Diencephalon (tissue), 1 donor: ENCODE measurements at places on chromosomes 6 and 20. TPM values are rescaled to one million over a fixed set of nuclear protein-coding genes. Genes with fewer than 3 reads are reported as not detected.

ADTRP gene
- 0.69 TPM for total RNA-seq

DLK2 gene
- 8.3 TPM for total RNA-seq

ACSS1 gene
- total RNA-seq: 9.9 TPM

METTL24 gene
- total RNA-seq: 2.8 TPM

KIF13A gene
- 35.5 TPM for total RNA-seq

ESF1 gene
- 22.4 TPM for total RNA-seq

PMEPA1 gene
- total RNA-seq: 16.1 TPM

SNAP91 gene
- total RNA-seq: 179 TPM

PACSIN1 gene
- 13.6 TPM for total RNA-seq

RBM38 gene
- total RNA-seq: 11.5 TPM

PKHD1 gene
- total RNA-seq: under 0.01 TPM

GPX5 gene
- total RNA-seq: not detected

ZNF335 gene
- total RNA-seq: 15.5 TPM

CUTA gene
- total RNA-seq: 113 TPM

C6orf52 gene
- total RNA-seq: 0.92 TPM

TIAM2 gene
- total RNA-seq: 72.4 TPM

IL17A gene
- total RNA-seq: not detected

PROKR2 gene
- 4.8 TPM for total RNA-seq

TAGAP gene
- total RNA-seq: 1.6 TPM

ORC3 gene
- total RNA-seq: 48.2 TPM

MAP3K7 gene
- 45.4 TPM for total RNA-seq

EZR gene
- total RNA-seq: 106 TPM

FAM83B gene
- 0.23 TPM for total RNA-seq
